Activated CD4-positive, CD25-positive, alpha-beta regulatory T cell treated with anti-CD3 and anti-CD28 coated beads, Interleukin-2, amount 50 U/mL, for 72 hours (primary cell): ENCODE measurements at places on chromosomes 16 and 17.

GRCh38 chr16:67449739-67450138 is 18.8 kb downstream of the HSD11B2 start:
- no peak for DNase-seq

- no peak for DNase-seq
These were observed 63.5 kb upstream of the PLCG2 start for GRCh38 chr16:81715358-81716196.

DNA sequence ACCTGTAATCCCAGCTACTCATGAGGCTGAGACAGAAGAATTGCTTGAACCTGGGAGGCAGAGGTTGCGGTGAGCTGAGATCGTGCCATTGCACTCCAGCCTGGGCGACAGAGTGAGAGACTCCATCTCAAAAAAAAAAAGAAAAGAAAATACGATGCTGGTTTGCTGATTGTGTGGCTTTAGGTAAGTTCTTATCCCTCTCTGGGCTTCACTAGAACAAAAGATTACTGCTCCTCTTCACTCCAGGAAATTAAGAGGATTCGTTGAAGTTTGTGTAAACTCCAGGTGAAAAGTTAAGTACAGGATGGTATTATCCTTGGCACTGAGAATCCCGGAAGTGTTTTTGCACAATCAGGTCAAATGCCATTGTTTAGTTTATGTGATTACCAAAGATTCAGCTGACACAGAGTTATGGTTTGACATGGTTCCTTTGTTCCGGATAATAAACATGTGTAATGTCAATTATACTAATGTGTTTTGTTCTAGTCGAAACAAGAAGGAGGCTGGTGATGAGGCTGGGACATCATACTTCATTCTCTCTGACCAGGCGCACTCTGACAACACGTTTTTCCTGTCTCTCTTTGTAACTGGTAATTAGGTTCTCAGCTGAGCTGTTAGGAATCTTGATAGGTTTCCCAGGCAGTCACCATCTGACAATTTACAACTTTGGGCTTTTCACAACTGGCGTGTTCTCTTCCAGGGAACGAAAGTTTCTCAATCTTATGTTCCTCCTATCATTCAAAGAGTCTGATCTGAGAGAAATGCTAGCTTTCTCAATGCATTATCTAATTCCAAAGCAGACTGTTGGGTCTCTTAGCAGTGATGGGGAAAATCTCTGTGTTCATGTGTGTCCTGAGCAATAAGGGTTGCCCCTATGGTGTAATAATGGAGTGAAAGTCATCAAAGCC is 10.8 kb upstream of the TAOK1 start:
- no peak for DNase-seq

DNA sequence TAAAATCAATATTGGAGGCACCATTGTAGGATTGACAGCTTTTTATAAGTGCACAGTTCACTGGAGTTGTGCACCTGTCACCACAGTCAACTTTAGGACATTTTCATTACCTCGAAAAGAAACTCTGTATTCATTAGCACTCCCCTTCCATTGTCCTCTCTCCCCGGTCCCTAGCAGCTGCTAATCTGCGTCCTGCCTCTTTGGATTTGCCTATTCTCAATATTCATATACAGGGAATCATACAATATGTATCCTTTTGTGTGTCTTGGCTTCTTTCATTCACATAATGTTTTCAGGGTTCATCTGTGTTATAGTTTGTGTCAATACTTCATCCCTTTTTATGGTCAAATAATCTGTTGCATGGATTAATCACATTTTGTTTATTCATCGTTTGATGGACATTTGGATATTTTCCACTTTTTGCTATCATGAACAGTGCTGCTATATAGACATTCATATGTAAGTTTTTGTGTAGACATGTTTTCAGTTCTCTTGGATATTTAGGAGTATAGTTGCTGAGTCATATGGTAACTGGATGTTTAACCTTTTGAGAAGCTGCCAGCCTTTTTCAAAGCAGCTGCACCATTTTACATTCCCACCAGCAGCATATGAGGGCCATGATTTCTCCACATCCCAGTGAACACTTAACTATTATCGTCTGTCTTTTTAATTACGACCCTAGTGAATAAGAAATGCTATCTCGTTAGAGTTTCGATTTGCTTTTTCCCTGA is 9.8 kb downstream of the DNAJA3 start:
- DNase-seq = no peak

- DNase-seq = no peak
These were observed 5.3 kb downstream of the ELOB start for GRCh38 chr16:2771496-2772402.

- DNase-seq = no peak
These were observed 17.7 kb upstream of the MRPL38 start for GRCh38 chr17:75922173-75922961.

- no peak for DNase-seq
These were observed 604.0 kb downstream of the HS3ST4 start for GRCh38 chr16:26295625-26296304.

DNA sequence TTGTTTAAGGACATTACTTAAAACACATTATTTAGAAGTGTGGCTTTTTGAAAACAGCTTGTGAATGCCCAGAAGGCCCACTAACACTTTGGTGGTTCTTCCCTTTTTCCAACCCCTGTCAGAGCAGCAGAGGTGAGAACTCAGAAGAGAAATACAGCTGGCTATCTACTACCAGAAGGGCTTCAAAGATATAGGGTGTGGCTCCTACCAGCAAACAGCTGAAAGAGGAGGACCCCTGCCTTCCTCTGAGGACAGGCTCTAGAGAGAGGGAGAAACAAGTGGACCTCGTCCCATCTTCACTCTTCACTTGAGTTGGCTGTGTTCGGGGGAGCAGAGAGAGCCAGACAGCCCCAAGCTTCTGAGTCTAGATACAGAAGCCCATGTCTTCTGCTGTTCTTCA is 6.9 kb upstream of the RAPGEFL1 start:
- DNase-seq = no peak
